PC-9 (cell line): ENCODE measurements at places on chromosomes 13 and 19. TPM values are rescaled to one million over a fixed set of nuclear protein-coding genes. Genes with fewer than 3 reads are reported as not detected.
A peak's percentile ranks its signal among the peaks of the same experiment; 100 is the strongest.

The ZNF536 gene
- total RNA-seq: not detected in 2 replicates

The CACNG7 gene
- total RNA-seq: not detected in 2 replicates

The RASAL3 gene
- not detected in 2 replicates for total RNA-seq

The GFY gene
- not detected in 2 replicates for total RNA-seq

The ZNF563 gene
- 1.1 and 1.8 TPM in 2 replicates for total RNA-seq

The PRKACA gene
- 62.0 and 82.8 TPM in 2 replicates for total RNA-seq

The CCDC9 gene
- total RNA-seq: 34.7 and 37.0 TPM in 2 replicates

The ANGPTL4 gene
- 0.30 TPM in 1 of 2 replicates, not detected in the other for total RNA-seq

DNA sequence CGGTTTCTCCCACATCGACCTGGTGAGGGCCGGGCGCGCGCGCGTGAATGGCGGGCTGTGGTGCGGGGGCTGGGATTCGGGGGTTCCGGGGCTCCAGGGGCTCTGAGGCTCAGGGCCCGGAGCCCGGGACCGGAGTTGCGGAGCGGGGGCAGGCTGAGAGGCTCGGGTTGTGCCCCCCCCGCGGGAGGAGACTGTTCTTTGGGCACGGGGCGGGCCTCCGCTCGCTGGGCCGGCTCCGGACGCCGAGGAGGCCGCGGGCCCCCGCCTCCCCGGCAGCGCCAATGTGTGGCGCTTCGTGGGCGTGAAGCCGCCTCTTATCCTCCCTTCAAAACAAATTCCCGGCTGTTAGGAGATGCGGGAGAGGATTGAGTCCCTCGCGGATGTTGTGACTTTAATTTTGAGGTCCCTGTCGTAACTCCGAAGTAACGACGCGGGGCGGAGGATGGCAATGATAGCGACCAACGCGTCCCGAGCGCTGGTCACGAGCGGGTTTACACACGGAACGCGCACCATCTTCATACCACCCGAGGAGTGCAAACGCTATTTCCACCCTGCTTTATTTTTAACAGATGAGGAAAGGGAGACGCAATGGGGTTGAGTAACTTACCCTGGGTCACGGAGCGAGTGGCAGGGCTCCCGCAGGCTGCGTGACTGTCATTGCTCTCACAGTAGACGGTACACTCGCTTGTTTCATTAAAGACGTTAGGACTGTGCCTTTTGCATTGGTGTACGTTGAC, 536 bp downstream of the UBA2 start:
- peak overlapping the region; percentile 89 for H3K4me3 ChIP-seq
- H3K27ac ChIP-seq: peak overlapping the region; percentile 7
- DNase-seq: peak; percentile 30
- no peaks in the 10 kb centered on the region for H3K27me3 ChIP-seq

DNA sequence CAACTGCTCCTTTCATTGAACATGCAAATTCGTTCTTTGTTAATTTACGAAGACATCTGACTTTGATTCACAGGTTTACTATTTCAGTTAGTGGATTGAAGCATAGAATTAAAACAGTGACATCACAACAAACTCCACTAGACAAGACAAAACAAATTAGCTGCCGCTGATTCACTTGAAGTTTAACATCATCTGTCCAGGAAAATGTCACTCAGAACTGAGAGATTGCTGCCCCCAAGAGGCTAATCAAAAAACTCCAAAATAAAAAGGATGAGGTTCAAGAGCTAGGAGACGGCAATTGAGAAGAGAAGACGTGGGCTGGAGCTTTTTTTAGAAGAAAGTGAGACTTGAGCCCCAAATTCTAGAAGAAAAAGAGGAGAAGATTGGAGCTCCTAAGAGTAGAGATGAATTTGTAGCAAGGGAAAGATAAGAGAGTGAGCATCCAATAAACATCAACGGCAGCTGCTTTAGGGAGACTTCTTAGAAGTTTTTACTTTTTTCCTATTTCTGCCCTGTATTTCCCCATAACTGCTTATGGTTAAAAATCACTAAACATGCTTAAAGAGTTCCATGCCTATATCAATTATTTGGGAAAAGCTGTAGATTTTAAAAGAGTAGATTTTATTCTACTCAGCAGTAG, 40.8 kb upstream of the TPP2 start:
- peaks cover 4% of the 10 kb centered on the region; the same call in 1 of the 2 replicates for H3K27me3 ChIP-seq
- no peaks in the 10 kb centered on the region for H3K4me1 ChIP-seq
- H3K27ac ChIP-seq: no peak overlapping the region
- no peak overlapping the region for H3K4me3 ChIP-seq
- H3K36me3 ChIP-seq: no peaks in the 10 kb centered on the region

DNA sequence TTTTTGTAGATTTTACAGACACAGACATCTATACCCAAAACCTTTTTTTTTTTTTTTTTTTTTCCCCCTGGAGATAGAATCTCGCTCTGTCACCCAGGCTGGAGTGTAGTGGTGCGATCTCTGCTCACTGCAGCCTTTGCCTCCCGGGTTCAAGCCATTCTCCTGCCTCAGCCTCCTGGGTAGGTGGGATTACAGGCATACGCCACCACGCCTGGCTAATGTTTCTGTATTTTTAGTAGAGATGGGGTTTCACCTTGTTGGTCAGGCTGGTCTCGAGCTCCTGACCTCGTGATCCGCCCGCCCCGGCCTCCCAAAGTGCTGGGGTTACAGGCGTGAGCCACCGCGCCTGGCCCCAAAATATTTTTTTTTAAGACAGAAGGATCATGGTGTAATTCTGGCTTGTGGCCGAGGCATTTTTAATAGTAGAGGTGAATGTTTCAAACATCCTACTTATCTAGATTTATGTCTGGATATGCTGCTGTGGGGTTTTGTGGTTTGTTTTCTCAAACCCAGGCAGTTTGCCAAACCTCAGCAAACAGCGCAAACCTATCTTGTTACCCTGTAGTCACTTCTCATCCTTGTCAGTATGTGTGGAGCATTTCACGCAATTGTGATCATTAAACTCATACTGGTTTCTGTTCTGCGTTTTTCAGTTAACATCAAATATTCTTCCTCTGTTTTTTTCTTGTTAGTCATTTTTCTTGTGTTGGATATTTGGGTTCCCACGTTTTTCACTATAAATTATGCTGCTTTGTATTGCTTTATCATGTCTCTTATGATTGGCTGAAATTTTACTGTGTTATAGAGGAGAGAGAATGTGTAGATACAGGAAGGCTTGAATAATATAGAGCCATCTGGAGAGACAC, 36.2 kb upstream of the GARRE1 start:
- H3K4me3 ChIP-seq: no peak overlapping the region
- 0 out of 2 replicates have a peak overlapping the region, but pooled peaks have one; percentile 16 for H3K27ac ChIP-seq
- H3K27me3 ChIP-seq: no peaks in the 10 kb centered on the region
- H3K4me1 ChIP-seq: peaks cover 11% of the 10 kb centered on the region

DNA sequence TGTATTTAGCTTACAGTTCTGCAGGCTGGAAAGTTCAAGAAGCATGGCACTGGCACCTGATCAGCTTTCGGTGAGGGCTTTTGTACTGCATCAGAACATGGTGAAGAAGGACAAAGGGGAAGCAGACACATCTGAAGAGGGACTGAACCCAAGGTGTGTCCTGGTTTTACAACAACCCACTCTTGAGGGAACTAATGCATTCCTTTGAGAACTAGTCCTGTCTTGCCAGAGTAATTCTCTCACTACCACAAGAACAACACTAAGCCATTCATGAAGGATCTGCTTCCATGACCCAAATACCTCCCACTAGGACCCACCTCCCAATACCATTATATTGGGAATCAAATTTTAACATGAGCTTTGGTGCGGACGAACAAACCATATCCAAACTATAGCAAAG, 93.6 kb downstream of the RFC3 start:
- no peak overlapping the region for H3K4me3 ChIP-seq
- no peak for DNase-seq
- H3K27ac ChIP-seq: no peak overlapping the region
- no peaks in the 10 kb centered on the region for H3K27me3 ChIP-seq
- no peaks in the 10 kb centered on the region for H3K36me3 ChIP-seq
- H3K4me1 ChIP-seq: no peaks in the 10 kb centered on the region

- no peak overlapping the region for H3K27ac ChIP-seq
- no peaks in the 10 kb centered on the region for H3K27me3 ChIP-seq
- H3K36me3 ChIP-seq: no peaks in the 10 kb centered on the region
These were observed 807 bp downstream of the MISP3 start for GRCh38 chr19:14073261-14073924.

DNA sequence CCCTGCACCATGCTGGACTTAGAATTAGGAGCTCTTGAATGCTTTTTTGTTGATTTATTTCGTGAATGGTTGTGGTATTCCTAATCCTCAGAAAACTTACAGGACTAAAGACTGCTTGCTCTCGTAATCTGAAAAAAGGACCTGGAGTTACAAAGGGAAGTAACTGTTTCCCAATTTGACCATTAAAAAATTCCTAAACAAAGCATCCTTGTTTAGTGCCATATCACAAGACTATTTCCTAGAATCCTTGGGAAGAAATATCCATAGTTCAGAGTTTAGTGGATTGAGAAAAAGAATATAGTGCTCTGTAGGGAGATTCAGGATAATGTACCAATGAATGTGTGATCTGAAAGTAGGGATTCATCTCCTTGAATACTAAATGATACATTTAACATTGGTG, 186.8 kb downstream of the NDFIP2 start:
- no peak overlapping the region for H3K4me3 ChIP-seq
- H3K4me1 ChIP-seq: no peaks in the 10 kb centered on the region
- no peaks in the 10 kb centered on the region for H3K27me3 ChIP-seq
- no peak overlapping the region for H3K27ac ChIP-seq

DNA sequence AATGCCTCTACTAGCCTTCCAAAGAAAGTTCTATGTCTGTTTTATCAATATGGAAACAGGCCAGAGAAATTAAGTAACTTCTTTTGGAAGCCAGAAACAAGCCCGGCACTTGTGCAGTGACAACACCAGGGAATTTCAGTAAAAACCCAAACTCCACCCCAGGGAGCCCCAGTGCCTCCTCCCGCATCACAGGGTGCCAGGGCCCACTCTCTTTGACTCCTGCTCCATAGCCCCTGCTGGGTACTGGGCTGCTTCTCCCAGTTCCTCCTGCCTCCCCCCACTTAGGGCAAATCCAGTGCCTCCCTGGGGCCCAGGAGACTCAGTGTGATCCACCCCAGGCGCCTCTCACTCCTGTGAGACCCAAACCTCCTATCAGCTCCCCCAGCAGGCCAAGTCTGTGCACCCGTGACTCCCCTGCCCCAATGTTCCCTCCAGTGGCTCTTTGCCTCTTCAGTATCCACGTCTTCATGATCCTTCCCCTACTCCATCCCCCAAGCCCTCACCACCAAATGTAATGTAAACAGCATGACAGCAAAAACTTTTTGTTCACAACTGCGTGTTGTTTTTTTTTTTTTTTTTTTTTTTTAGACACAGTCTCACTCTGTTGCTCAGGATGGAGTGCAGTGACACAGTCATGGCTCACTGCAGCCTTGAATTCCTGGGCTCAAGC, 2.3 kb upstream of the FFAR3 start:
- H3K36me3 ChIP-seq: no peaks in the 10 kb centered on the region
- no peak for DNase-seq
- H3K27me3 ChIP-seq: peaks cover 5% of the 10 kb centered on the region; the same call in 1 of the 2 replicates

GRCh38 chr19:10981252-10981895, 20.5 kb downstream of the SMARCA4 start:
- no peak overlapping the region for H3K27ac ChIP-seq
- H3K4me3 ChIP-seq: no peak overlapping the region
- no peaks in the 10 kb centered on the region for H3K4me1 ChIP-seq
- 0 out of 2 replicates have a peak, but pooled peaks cover 3% of the 10 kb centered on the region for H3K36me3 ChIP-seq
- no peak for DNase-seq

DNA sequence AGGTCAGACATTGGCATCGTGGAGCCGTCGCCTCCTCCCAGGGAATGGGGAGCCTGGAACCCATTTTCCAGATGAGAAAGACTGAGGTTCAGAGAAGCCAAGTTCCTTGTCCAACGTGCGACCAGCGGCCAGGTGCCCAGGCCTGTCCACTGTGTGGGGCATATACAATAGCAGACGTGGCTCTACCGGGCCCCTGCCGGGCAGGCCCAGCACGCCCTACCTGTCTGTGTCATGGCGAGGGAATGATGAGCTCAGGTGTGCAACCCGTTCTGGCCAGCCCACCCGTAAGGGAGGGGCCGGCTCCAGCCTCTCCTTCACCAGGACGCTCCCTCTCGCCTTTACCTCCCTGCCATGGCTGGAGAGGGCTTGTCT, 837 bp downstream of the GNA15 start:
- no peaks in the 10 kb centered on the region for H3K36me3 ChIP-seq
- H3K4me3 ChIP-seq: peak overlapping the region; percentile 68
- DNase-seq: peak; percentile 68
- H3K4me1 ChIP-seq: peaks cover 2% of the 10 kb centered on the region; the same call in 1 of the 2 replicates

DNA sequence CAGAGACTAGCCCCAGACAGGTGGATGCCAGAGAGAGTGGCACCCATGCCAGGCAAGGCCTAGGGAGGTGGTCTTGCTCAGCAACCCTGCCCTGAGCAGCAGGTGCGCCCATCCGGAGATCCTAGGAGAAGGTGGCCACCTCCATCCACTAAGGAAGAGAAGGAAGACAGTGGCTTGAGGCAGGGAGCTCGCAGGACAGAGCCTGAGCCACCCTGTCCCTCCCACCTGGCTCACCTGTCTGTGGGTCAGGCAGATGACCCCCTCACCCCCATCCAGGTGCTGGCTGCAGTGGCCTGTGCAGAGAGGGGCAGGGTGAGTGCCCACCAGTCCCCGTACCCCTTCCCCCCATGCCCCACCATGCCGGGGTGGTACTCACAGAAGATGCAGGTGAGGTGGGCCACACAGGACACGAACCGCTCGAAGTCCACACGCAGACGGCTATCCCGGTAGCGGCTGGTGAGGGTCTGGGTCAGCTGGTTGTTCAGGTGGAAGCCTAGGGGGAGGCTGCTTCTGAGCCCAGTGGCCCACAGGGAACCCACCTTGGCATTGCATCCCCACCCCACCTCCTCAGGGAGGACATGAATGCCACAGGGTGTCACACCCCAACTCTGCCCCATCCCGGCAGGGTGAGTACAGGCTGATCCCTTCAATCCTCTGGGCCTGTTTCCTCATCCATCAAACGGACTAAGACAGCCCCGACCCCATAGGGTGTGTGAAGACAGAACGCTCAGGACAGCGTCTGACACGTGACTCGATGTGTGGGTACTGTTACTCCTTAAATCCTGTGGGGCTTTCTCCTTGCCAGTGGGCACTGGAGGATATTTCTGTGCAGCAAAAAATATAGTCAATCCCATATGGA, 13.3 kb downstream of the CAPN12 start:
- H3K4me3 ChIP-seq: no peak overlapping the region
- H3K27me3 ChIP-seq: no peaks in the 10 kb centered on the region
- peaks cover 41% of the 10 kb centered on the region for H3K4me1 ChIP-seq
- no peak for DNase-seq
- H3K36me3 ChIP-seq: peaks cover 5% of the 10 kb centered on the region; the same call in 1 of the 2 replicates
- H3K27ac ChIP-seq: peak overlapping the region; percentile 58

- H3K27me3 ChIP-seq: no peaks in the 10 kb centered on the region
- no peaks in the 10 kb centered on the region for H3K36me3 ChIP-seq
- peaks cover 33% of the 10 kb centered on the region for H3K4me1 ChIP-seq
- H3K4me3 ChIP-seq: peak within 1 kb of the TSS; percentile 84
- H3K27ac ChIP-seq: peak within 1 kb of the TSS; percentile 92
These were observed at the start of gene DNAJC3 for GRCh38 chr13:95676762-95677563. DNAJC3 (plus strand) TSS chr13:95677139; CDS start chr13:95677256, 117 bp downstream.

- no peak overlapping the region for H3K4me3 ChIP-seq
- H3K27me3 ChIP-seq: peaks cover 82% of the 10 kb centered on the region
- no peak for DNase-seq
These were observed 94.8 kb upstream of the SOX1 start for GRCh38 chr13:111971891-111972780.

DNA sequence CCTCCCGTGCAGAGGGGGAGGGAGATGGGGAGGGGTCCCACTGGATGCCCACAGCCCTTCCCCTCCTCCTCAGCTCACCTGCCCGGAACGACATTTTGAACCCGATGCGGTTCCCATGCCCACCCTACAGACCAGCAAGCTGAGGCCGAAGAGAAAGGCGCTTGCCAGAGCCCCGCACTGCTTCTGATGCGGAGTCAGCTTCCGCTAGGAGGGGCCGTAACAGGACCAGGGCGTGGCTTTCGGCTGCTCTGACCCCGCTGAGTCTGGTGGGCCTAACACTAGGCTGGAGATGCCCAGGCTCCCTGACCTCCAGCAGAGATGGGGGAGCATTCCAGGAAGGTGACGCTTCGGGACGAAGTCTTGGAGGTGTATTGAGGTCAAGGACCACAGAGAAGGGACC, 6.7 kb downstream of the ONECUT3 start:
- no peak for DNase-seq
- H3K4me1 ChIP-seq: no peaks in the 10 kb centered on the region
- peaks cover 3% of the 10 kb centered on the region; the same call in 1 of the 2 replicates for H3K27me3 ChIP-seq
- no peak overlapping the region for H3K4me3 ChIP-seq
